ENCODE measurements at places on chromosomes 7 and 10. TPM values are rescaled to one million over a fixed set of nuclear protein-coding genes. Genes with fewer than 3 reads are reported as not detected.

Gene FGFR2
- 1.0 TPM for total RNA-seq

Gene MLXIPL
- 0.90 TPM for total RNA-seq

Gene TMEM176A
- not detected for total RNA-seq

Gene INHBA
- total RNA-seq, result 0.82 TPM

Gene SFRP4
- total RNA-seq, result 6.9 TPM

Gene OR2A1
- not detected for total RNA-seq

Gene KCND2
- not detected for total RNA-seq

Gene SFTPD
- total RNA-seq, result 0.22 TPM

Gene BMPER
- total RNA-seq, result 6.3 TPM

Gene DPP6
- not detected for total RNA-seq

Gene AGAP9
- total RNA-seq, result 9.7 TPM

Gene NPSR1
- not detected for total RNA-seq

Gene INA
- 28.3 TPM for total RNA-seq

Gene GIMAP8
- total RNA-seq, result not detected

Gene PTPRZ1
- not detected for total RNA-seq

Gene GPR37
- total RNA-seq, result 0.53 TPM

Gene TMEM196
- total RNA-seq, result not detected

Gene POR
- 159 TPM for total RNA-seq

Gene SERPINE1
- 933 TPM for total RNA-seq

Gene PRLHR
- not detected for total RNA-seq

Gene KLF14
- 0.05 TPM for total RNA-seq

Gene PRRT4
- 0.81 TPM for total RNA-seq

Gene ADGRA1
- total RNA-seq, result not detected

Gene GNAT3
- total RNA-seq, result not detected

Gene ASB10
- total RNA-seq, result not detected

Gene KEL
- total RNA-seq, result not detected

Gene KIAA1549
- total RNA-seq, result 8.2 TPM
